Activated naive CD8-positive, alpha-beta T cell treated with anti-CD3 and anti-CD28 coated beads, Interleukin-2, amount 10 ng/mL, durations not matched to agents 7 days and 5 days (primary cell): ENCODE measurements at places on chromosomes 2 and 18.

GRCh38 chr2:34025196-34025595 lies 426.1 kb upstream of the FAM98A start:
- no peak for DNase-seq

GRCh38 chr2:206863196-206863595 lies 76.1 kb upstream of the CPO start:
- no peak for DNase-seq

- no peak for DNase-seq
Measured at GRCh38 chr2:12347066-12347493, 369.7 kb upstream of the TRIB2 start.

DNA sequence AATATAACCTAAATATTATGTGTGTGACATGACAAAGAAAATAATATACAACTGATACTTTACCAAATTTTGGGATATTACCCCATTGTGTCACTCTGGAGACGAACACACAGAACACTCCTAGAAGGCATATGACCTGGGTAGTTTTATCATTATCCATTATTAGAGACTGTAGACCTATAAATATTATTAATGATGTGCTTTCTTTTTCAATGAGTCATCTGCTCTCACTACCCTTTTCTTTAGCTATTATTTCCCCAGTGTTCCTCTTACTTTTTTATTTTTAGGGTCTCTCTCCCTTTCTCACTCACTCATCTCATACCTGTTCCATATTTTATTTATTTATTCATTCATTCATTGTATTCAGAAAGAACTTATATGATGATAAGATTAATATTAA lies 143.3 kb upstream of the ITGA4 start:
- DNase-seq, result no peak

DNA sequence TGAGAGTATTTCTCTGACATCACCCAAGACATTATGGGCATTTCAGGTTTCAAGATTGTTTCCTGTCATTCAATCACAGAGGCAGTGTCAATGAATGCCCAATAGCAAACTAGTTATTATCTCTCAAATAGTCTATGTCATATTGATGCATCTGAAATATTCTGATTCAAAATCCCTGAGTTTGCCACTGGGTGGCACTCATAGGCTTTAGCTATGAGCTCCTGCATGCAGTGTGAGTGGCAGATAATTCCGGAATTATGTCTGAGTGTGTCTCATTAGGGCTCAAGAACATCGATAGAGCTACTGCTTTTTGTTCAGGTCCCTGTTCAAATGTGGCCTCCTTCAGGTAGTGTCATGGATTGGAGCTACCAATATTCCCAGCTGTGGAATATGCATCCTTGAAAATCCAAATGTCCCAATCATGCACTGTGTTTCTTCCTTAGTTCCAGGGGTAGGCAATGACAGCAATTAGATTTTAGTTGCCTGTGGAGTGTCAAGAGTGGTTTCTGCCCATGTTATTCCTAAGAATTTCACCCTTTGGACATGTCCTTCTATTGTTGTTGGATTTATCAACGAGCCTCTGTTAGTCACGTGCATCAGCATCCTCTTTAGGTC lies 7.8 kb upstream of the OR6B3 start:
- no peak for DNase-seq

GRCh38 chr2:61575447-61575859 lies 37.3 kb upstream of the XPO1 start:
- no peak for DNase-seq

DNA sequence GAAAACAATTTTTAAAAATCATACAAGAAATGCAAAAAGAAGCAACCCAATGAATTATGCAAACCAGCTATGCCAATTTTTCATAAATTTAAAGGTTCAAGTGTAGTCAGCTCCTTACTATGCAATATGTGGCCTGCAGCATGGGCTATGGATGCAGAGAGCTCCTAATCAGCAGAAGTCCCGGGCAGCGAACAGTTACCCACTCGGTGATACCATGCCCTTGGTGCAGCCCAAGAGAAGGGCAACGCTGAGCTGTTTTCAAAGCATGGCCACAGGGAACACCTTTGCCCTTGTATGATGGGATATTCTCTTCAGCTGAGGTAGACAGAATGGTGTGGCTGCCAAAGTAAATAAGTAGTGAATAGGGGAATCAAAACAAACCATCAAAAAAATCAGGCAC lies 17.3 kb upstream of the ARL5A start:
- DNase-seq, result no peak

DNA sequence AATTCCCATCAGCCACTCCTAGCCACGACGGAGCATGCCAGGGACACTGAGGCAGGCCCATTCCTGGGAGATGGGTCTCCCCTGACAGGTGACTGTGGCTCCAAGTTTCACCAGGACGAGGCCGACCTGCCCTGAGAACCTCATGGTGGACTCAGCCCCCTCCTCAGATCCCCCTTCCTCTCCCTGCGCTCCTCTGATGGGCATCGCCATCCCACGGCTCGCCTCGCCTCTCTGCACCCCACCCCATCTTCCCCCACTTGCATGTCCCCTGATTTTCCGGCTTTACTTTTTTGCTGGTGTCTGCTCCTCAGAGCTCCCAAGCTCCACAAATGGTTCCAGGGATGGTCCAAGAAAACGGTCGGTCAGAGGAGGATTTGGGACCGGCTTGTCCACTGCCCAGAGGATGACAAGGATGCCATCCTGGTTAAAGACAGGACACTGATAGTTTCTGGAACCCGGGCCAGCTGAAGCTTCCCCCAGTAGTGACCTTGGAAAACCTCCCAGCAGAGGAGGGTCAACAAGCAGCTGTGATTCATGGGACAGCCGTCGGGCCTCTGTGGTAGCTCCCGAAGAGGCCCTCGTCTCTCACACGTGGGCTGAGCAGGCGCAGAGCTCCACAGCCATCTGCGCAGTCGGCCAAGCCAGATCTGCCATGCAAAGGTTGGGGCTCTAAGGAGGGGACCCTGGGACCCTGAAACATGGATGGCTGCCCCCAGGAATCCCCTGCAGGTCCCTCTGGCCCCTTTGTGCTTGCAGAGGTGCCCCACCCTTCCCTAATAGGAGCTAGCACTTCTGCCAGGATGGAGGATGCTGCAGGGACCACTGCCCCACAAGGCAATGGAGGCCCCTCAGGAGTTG lies 87.8 kb upstream of the SLC66A3 start:
- DNase-seq, result no peak

- DNase-seq, result peak; percentile 71
Measured at GRCh38 chr2:119702918-119703401, 24.0 kb downstream of the TMEM177 start.

GRCh38 chr18:50280707-50281294 lies 522 bp downstream of the MBD1 start:
- DNase-seq, result no peak

DNA sequence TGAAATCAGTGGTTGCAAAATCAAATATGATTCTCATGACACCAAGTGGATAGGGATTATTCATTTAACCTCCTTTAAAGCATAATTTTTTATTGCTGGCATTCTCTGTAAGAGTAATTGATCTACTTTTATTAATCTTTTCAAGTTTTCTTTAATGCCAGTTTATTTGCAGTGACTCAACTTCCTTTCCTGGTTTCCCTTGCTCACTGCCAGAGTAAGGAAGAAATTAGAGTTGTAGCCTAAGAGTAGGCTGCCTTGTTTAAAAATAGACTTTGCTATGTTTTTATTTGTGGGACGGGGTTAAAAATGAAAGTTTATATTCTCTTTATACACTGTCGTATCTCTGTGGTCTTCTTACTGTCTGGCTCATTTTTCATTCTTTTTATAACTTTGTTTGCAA lies 148.6 kb downstream of the WDR7 start:
- DNase-seq, result no peak

DNA sequence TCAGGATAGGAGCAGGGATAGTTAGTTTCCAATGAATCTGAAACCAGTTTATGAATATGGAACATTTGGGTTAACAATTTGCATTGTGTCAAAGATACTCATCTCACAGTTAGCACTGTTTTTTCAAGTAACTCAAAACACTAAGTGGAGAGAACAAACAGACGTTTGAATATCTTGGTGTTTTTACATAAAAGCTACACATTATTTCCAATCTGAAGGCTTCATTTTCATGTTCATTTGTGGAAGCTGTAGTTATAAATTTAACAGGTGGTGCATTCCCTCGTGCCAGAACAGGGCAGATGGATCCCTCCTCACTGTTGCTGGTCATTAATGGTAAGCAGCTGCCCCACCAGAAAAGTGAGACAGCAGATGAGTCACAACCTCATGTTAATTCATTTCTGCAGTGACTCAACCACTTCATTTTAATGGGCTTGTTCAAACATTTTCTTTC lies 286.9 kb downstream of the TMX3 start:
- no peak for DNase-seq

DNA sequence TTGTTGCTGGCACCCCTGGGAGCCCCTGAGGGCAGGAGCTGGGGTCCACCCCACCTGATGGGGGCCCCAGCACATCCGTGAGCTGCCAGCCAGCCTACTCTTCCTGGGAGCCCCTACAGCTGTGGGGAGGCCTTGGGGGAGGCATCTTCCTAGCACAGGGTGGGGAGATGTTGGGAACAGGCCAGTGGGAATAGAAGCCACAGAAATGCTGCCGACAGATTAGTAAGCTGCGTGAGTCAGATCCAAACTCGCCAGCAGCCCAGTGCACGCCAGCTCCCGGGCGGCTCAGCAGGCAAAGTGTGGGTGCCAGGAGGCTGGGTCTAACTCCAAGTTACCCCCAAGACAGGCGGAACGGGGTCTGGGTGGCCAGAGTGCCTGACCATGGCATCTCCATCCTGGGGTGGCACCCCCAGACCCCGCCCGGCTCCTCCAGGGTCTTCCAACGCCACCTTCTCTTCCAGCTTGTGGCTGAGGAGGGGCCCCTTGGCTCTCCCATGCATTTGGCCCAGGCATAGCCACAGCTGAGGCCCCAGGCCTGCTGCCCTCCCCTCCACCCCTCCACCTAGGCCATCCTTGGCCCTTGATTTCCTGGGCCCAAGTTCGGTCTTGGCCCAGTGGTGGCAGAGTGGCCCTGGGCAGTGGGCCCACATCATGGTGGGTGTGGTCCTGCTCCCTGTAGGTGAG lies 15.3 kb downstream of the CROCC2 start:
- DNase-seq, result peak; percentile 27

DNA sequence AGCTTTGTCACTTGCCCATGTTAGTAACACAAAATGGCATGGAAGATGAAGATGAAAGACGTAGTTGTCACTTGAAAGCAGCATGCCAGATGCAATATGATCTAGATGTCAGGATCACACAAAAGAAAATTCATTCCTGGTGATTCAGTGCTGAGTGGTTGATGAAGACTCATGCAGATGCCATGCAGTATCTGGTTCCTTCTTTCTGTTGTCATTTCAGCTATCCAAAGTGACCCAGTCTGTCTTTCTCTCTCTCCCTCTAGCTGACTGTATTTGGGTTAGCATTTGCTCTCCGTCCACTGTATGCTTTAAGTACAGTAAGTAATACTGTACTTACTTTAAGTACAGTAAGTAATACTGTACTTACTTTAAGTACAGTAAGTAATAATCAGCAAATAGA lies 50.4 kb downstream of the TTN start:
- no peak for DNase-seq

DNA sequence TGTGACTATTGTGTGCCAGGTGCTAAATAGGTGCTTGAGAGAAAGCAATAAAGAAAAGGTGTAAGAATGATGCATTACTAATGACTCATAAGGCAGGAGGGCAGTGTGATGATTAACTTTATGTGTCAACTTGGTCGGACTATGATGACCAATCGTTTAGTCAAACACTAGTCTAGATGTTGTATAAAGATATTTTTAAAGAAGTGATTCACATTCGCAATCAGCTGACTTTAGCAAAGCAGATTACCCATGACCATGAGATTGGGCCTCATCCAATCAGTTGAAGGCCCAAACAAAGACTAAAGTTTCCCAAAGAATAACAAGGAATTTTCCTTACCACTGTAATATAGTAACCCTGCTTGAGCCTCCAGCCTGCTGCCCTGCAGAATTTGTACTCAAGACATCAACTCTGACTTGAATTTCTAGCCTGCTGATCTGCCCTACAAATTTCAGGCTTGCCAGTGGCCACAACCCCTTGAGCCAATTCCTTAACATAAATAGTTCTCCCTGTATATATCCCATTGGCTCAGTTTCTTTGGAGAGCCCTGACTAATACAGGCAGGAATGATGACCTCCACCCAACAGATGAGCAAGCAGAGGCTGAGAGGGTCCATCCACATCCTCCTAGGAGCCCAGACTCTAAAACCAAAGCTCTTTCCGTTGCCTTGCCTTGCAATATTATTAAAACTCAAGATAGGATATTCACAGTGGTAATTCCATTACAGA lies 132.6 kb downstream of the ACTR3 start:
- DNase-seq, result no peak

GRCh38 chr2:42183775-42184174 lies 14.6 kb downstream of the EML4 start:
- DNase-seq, result no peak

GRCh38 chr2:172697296-172697695 lies 38.3 kb upstream of the RAPGEF4 start:
- DNase-seq, result no peak

DNA sequence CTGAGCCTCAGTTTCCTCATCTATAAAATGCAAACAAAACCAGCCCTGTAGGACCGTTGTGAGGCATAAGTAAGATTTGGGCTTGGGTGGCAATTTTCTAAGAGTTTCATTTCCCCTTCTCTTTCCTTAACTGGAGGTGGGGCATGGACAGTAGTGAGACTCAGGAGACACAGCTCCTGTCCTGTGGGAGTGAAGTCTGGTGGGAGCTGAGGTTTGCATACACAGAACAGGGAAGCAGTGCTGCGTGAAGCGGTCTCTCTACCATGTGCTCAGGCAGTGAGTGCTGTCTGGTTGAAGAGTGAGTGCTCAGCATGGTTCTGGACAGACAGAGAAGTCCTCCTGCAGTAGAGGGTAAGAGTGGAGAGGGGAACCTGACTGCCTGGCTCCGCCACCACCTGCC lies 62.3 kb upstream of the MCFD2 start:
- no peak for DNase-seq

GRCh38 chr2:54543733-54544396 lies 87.7 kb downstream of the SPTBN1 start:
- DNase-seq, result no peak
